ENCODE measurements at places on chromosomes 6 and 20.

GRCh38 chr6:129731428-129731827 is 21.5 kb upstream of the ARHGAP18 start:
- no peak for DNase-seq

DNA sequence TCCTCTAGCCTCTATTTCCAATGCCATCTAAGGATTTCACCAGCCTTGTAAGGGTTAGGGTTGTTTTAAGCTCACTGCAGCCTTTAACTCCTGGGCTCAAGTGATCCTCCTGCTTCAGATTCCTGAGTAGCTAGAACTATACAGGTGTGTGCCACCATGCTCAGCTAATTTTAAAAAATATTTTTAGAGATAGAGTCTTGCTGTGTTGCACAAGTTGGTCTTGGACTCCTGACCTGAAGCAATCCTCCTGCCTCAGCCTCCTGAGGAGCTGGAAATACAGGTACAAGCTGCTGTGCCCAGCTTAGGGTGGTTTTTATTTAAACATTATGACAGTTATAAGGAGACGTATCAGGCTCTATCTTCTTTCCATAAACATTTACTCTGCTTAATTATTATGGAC is 26.5 kb downstream of the ANKRD6 start:
- no peak for DNase-seq

GRCh38 chr6:145034664-145035063 is 700.7 kb downstream of the EPM2A start:
- no peak for DNase-seq

GRCh38 chr6:63425493-63425892 is 105.7 kb upstream of the LGSN start:
- DNase-seq: no peak

GRCh38 chr6:7426447-7427169 is 37.0 kb downstream of the RIOK1 start:
- DNase-seq: no peak

DNA sequence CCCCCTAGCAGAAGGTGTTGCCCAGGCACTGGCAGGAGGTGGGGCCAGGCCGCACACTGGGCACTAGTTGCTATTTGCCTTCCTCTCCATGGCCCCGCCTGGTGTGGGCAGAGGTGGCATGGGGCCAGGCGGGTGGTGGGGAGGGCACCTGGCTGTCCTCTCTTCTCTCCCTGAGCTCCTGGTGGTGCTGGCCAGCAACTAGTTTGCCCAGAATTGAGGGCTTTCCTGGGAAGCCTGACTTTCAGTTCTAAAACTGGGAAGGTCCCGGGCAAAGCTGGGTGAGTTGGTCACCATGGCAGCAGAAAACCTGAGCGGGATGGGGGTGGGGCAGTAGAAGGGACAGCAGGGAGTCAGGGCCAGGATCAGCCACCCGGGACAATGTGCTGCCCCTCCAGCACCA is 48.2 kb downstream of the RBM38 start:
- peak; percentile 65 for DNase-seq

DNA sequence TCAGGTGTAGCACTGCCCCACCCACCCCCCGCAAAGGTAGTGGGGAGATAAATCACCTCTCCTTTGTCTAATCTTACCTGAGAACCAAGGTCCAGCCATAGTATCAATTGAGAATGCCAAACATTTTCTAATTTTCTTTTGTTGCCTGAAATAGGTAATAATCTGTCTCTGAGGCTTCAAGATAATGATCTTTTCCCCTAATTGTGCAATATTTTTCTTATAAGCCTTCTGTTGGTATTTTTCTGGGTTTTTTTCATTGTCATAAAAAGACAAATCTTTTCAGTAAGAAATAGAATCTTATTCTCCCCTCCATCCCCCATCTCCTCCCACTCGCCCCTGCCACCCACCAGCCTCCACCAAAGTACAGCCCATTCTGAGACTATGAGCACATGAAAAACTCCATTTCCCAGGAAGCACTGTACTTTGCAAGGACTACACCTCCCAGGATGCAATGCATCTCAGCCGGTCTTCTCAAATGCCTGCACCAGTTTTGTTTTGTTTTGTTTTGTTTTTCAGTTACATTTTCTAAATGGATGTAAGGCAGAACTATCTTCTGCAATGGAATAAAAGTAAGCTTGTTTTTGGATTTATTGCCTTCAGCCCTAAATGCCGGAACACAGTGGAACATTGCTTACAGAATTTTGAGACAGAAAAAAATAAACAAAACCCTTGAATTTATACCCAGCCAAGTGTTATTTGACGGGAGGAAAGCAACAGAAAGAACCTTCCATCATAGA is 268.0 kb downstream of the TFAP2A start:
- no peak for DNase-seq

- DNase-seq: no peak
Observed at GRCh38 chr20:37749620-37750403, 56.0 kb downstream of the CTNNBL1 start.

GRCh38 chr20:8208226-8208625 is 76.2 kb downstream of the PLCB1 start:
- DNase-seq: no peak

DNA sequence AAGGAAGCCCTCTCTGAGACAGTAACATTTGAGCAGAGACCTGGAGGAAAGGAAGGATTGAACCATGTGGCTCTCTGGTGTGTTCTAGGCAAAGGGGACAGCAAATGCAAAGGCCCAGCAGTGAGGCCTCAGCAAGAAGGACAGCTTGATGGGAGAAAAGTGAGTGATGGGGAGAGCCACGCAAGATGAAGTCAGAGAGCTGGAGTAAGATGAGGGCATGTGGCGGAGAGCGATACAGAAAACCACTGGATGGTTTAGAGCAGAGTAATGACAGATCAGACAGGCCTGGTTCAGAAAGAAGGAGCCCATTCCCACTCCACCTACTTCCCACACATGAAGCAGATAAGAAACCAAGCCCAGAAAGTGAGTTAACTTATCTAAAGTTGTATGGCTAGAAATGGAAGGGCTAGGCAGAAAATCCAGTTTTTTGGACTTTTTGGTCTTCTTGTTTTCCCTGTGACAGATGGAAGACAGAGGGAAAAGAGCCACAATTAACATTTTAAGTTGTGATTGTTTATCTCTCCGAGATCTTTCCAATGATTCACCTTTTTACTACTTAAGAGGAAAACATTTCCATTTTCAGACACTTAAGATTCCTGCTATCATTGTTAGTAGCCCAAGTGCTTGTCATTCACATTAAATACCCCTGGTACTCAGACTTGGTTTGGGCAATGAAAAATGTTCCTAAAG is 723 bp upstream of the SNPH start:
- no peak for DNase-seq

GRCh38 chr6:127115746-127116145 is 2.7 kb upstream of the RSPO3 start:
- DNase-seq: no peak

DNA sequence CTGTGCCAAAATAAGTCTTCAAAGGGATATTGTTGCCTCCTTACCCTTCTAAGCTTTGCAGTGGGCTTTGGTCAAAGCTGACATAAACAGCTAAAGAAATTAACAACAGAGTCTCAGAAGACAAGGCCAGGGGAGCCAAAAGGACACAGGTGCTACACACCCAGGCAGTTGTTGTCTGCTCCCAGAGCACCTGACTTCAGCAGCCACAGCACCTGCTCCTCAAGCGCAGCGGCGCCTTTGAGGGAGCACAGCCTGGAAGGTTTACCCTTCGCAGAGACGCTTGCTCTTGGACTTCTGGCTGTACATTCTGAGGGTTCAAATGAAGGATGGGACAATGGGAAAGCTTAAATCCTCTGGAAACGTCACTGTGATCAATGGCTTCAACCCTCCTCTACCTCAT is 16.6 kb downstream of the B4GALT5 start:
- DNase-seq: no peak

GRCh38 chr6:30062471-30063178 is 1.6 kb downstream of the POLR1H start:
- peak; percentile 15 for DNase-seq

DNA sequence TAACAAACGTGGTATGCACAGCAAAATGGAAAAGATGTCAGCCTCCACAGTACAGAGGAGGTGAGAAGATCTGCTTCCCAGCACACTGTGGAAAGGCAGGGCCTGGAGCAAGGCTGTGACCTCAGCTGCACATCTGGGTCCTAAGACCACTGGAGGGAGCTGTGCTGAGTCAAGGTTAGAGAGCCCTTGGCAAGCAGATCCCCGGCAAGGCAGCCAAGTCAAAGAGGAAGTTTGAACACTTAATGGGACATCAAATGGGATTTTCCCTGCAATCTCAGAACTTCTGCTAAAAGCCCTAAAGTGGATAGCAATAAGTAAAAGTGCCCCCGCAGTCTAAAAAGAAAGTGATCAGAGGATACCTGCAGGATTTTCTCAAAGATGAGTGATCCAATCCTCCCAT is 39.5 kb downstream of the UNC5CL start:
- peak; percentile 75 for DNase-seq

- DNase-seq: no peak
Observed at GRCh38 chr20:18754030-18754652, 59.4 kb upstream of the SCP2D1 start.

- no peak for DNase-seq
Observed at GRCh38 chr6:70844301-70844700, 112.6 kb downstream of the B3GAT2 start.

GRCh38 chr6:99393366-99393697 is 663 bp downstream of the COQ3 start:
- DNase-seq: no peak

DNA sequence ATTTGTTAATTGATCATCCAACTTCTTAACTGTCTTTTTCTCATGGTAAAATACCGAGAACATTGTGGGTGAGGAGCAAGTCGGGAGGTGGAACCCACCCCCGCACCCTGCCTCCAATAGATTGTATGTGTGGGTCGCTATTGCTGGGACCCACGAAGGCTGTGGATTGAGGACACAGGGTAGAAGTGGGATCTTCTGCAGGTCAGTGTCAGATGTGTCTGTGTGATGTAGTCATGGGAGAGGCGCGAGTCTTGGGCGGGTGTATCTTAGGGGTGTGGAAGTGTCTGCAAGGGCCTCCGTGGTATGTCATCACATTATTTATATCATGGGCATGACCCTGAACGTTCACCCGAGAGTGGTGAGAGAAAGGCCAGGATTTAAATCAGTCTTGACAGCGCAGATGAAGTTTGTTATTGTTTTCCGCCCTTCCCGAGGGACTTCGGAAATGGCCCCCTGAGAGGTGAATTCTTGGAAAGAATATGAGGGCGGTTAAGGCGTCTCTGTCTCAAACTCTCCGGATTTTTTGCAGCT is 472 bp upstream of the PAQR8 start:
- peak; percentile 34 for DNase-seq

- DNase-seq: no peak
Observed at GRCh38 chr20:15176929-15177328, 839.5 kb upstream of the FLRT3 start.

DNA sequence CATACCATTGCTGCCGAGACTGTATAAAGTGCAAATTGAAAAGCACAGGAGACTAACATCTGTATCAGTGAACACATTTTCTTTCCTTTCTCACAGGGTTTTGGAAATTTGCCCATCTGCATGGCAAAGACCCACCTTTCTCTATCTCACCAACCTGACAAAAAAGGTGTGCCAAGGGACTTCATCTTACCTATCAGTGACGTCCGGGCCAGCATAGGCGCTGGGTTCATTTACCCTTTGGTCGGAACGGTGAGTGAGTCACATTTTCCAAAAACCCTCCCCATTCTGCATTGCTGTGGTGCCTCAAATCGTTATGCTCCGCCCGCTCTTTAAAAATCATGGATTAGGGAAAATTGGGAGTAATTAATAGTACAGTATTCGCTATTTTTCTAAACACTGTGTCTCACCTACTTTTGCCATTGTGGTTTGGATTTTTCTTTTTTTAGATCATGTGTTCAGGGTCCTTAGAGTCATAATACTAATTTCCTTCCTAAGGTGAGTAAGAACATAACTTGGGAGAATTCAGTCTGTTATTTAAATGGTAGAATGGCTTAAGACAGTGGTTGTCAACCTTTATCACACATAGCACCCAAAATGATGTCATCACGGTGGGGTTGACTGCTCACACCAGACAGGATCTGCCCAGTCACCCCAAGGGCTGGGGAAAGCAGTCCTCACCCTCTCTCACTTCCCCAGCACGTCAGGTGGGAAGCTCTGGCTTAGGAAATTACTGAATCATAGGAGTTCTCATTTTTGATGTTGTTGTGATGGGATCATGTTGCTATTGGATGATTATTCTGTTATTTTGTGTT is 171.6 kb downstream of the MTHFD1L start:
- peak; percentile 11 for DNase-seq

GRCh38 chr6:105178110-105178509 is 1.7 kb downstream of the POPDC3 start:
- no peak for DNase-seq

- DNase-seq: no peak
Observed at GRCh38 chr20:11178946-11179654, 505.3 kb upstream of the JAG1 start.

All from ovary (tissue), 10 donors.